Epithelial cell of esophagus (primary cell): ENCODE measurements at places on chromosomes 3 and 15.

DNA sequence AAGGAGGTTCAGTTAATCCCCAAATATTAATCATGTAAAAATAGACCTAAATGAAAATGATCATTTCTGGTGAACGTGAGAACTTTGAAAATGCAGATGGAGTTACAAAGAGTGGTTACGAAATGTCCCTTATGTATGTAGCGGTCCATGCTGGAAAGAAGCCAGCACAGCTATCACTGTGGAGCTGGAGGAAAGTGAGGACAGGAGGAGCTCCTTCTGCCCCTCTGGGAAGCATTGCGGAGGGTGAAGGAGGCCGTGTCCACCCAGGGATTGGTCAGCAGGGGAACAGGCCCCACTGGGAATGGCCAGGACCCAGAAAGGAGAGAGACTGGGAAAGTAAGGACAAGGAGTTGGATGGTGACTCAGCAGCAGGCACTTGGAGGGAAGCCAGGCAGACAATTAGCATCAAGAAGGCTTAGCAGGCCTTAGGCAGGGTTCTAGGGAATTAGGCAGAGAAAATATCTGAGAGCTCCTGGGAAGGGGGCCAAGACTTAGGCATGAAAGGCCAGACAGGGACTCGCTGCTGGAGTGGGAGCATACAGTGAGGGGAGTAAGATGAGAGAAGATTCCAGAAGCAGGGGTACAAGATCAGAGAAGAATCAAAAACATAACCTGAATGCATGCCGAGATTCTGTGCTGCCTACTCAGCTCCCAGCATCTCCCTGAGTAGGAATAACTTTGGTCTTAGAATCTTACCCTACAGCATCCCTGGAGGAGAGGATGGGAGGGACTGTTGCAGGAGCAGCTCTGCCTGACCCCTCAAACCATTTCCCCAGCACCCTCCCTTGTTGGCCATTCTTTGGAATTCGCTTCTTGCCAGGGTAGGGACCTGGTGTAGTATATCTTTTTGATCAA is 171.0 kb upstream of the UMPS start:
- DNase-seq: peak; percentile 93

DNA sequence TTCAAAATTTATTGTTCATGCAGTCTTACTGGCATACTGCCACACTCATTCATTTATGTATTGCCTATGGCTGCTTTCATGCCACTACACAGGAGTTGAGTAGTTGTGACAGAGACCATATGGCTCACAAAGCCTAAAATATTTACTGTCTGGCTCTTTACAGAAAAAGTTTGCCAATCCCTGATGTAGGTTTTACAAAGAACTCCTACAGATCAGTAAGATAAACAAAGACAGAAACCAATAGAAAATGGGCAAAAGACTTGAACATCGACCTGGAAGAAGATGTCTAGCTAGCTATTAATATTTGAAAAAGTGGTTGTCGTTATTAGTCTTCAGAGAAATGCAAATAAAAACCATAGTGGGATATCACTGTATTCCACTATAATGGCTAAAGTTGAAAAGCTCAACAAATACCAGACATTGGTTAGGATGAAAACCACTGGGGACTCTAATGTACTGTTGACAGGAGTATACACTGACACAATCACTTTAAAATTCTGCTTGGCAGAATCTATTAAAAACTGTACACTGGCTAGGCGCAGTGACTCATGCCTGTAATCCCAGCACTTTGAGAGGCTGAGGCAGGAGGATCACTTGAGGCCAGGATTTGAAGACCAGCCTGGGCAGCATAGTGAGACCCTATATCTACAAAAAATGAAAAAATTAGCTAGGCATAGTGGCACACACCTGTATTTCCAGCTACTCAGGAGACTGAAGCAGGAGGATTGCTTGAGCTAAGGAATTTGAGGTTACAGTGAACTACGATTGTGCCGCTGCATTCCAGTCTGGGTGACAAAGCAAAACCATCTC is 87.7 kb downstream of the NEO1 start:
- no peak for DNase-seq

- no peak for DNase-seq
These were observed 277.6 kb downstream of the FEZF2 start for GRCh38 chr3:62095756-62096155.

DNA sequence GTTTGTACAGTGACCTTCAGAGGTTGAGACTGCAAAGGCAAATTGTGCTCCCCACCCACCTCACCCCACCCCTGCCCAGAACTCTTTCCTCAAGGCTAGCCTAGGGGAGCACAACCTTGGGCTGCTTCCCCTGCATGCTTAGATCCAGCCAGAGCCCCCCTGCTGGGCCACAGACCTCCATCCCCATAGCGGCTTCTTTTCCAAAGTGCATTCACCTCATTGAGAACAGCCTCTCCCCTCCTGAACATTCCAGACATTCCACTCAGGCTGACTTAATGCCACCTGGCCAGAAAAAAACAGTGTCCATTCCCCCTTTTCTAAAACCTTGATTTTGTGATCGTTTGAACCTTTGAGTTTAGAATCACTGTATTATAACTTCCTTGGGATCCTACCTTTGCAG is 124.4 kb upstream of the TOPAZ1 start:
- DNase-seq: no peak

DNA sequence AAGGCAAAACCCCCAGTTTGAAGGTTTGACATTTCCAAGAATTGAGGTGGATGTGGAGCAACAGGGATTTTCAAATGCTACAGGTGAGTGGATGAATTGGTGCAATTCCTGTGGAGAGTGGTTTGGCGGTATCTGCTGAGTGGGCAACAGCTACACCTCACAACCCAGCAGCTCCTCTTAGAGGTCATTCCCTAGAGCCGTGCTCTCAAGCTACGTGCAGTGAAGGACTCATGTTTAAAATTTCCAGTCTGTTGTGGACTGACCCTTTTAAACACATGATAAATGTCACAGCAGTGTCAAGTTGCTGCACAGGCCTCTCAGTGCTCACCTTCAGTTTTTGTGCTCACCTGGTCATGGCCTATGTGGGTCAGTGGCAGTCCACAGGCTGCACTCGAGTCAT is 9.5 kb downstream of the C3orf20 start:
- no peak for DNase-seq

- DNase-seq: peak; percentile 100
These were observed 36.3 kb upstream of the TSC22D2 start for GRCh38 chr3:150371741-150372254.

- DNase-seq: peak; percentile 92
These were observed 378.1 kb upstream of the ZNF385D start for GRCh38 chr3:22129101-22129500.

GRCh38 chr3:149414557-149415231 is 37.2 kb upstream of the TM4SF1 start:
- no peak for DNase-seq

- no peak for DNase-seq
These were observed 114.3 kb upstream of the ARHGEF3 start for GRCh38 chr3:56915966-56916586.
